ENCODE measurements at places on chromosomes 11 and 22.
A peak's percentile ranks its signal among the peaks of the same experiment; 100 is the strongest.

- no peak for DNase-seq
Measured at GRCh38 chr22:28977481-28977971, 84.1 kb downstream of the C22orf31 start.

GRCh38 chr11:133531971-133532651, at the start of gene OPCML:
Gene OPCML (minus strand): TSS chr11:133532501.
- no peak for DNase-seq

- no peak for DNase-seq
Measured at GRCh38 chr11:74232311-74232950, 61.3 kb downstream of the PPME1 start.

DNA sequence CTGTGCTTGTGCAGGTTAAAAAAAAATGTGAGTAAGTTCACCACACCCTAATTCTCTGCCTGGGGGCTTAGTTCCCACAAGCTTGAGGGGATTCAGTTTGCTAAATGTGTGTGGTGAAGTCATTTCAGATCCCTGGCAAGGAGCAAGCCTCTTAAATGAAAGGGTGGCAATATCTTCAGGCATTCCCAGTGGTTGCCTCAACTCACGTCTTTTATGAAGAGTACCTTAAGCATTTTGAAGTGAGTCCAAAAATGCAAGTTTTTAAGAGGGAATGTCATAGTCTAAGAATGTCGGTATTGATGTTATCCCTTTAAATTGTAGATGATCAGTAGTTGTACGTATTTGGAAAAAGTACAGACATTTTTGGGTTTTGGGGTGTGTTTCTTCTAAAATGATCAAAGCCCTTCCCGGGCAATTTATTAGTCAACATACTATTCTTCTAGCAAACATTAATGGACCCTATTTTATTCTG, 4.9 kb downstream of the TCP11L1 start:
- no peak for DNase-seq

- DNase-seq: no peak
Measured at GRCh38 chr11:44270403-44271273, 39.3 kb downstream of the ALX4 start.

DNA sequence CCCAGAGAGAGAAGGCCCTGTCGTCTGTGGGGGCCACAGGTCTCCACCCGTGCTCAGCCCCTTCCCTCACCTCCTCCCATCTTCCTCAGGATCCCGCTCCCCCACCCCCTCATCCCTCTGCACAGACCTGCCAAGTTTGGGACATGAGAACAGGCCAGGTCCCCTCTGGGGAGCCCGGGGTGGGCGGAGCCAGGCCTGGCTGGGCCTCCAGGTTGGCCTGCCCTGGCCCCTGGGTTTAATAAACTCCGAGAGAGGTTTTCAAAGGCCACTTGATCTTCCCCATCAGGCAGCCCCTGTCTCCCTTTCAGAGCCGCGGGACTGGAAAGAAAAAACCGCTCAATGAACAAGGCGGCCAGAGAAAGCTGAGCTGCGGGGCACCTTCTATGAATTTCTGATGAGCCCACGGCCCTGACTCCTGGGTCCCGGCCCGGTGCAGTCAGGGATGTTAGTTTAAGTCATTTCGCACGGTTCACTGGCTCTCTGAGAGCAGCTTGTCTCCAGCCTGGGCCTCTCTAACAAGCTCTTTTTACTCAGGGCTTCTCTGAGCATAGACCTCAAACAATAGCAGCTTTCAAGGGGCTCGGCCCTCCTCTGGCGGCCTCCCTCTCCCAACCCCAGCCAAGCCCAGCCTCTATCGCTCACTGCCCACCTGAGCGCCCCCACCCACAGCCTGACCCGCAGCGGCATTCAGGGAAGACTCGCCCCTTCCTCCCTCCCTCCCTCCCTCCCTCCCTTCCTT, 64.8 kb downstream of the RPUSD4 start:
- no peak for DNase-seq

GRCh38 chr22:36355362-36355761, 32.4 kb downstream of the MYH9 start:
- peak; percentile 9 for DNase-seq

DNA sequence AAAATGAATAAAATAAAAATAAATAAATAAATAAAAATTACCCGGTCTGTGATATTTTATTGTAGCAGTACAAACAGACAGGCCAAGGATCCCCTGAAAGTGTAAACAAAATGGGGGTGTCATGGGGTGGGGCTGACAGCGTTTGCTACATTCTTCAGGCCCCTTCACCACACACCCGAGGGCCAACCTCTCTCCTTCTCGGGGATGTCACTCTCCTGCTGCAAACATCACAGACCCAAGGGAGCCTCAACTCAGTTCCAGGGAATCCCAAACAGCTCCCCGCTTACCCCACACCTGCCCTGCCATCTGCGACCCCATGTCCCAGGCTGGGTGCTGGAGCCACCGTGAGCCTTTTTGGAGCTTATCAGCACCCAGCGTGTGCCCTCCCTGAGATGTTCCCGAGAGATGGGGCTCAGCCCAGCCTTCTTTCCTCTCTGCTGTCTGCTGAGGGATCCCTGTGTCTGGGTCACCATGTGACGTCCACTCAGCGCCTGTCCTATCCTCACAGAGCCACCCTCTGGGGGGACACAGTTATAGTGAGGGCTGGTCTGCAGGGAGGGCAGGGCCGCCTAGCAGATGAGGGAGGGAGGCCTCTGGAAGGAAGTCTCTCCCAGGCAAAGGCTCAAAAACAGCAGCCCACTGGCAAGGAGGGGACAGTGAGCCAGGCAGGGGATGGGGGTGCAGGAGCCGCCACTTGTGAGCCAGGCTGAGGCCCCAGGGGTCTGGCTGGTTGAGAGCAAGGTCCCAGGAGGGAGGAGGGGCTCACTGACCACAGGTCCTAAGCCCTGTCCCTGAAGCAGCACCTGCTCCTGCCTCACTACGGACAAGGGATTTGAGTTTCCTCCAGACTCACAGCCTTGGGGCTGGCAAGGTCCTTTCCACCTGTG, 1041.6 kb downstream of the BRD1 start:
- DNase-seq: no peak

- DNase-seq: no peak
Measured at GRCh38 chr22:44608597-44609399, 93.2 kb upstream of the PRR5 start.

GRCh38 chr22:19871845-19872778, 17.4 kb upstream of the GNB1L start:
- DNase-seq: no peak

DNA sequence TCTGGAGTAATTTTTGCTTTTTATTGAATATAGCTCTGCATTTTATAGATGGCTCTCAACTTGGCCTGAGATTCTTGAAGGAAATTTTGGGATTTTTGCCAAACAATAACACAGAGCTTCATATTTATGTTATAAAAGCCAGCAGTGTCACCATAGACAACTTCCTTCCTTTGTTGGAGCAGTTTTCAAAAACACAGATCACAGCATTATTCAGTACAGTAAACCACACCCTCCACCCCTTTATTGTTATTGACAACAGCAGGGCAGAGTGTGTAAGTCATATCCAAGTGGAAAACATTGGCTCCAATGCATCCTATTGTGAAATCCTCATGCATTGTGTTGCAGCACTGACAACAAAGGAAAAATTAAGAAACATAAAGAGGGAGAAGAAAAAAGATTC, 62.6 kb upstream of the PRSS23 start:
- DNase-seq: no peak

DNA sequence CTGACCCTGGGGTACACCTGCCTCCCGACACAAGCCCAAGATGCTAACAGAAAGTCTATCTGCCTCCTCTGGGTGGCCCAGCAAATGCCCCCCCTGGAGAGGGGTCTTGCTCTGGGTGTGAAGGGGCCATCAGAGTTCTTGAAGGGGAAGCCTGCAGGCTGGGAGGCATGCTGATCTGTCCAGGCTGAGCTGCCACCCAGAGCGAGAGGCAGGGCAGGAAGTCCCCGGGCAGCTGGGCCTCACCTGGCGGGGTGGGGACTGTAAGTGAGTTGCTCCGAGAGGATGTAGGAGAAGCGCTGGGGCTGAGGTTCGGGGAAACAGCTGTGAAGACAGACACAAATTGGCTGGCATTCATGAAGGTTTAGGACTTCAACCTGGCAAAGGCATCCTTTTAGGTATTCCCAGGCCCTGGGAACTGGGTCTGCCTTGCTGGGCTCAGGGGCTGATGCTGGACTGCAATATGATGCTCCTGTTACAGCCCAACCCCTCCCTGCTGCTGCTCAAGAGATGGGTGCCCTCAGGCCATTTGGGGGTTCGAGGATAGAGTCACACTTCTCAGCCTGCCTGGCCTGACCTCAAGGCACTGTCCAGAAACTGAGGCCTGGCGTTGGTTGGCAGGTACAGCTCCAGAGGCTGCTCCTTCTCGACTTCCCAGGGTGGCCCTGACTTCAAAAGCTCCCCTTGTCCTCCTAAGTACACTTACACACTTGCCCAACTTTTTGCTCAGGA, 60.2 kb upstream of the LYVE1 start:
- DNase-seq: no peak

GRCh38 chr11:72716290-72716689, 35.9 kb downstream of the ARAP1 start:
- no peak for DNase-seq

- DNase-seq: no peak
Measured at GRCh38 chr11:32312206-32312817, 123.0 kb downstream of the WT1 start.

DNA sequence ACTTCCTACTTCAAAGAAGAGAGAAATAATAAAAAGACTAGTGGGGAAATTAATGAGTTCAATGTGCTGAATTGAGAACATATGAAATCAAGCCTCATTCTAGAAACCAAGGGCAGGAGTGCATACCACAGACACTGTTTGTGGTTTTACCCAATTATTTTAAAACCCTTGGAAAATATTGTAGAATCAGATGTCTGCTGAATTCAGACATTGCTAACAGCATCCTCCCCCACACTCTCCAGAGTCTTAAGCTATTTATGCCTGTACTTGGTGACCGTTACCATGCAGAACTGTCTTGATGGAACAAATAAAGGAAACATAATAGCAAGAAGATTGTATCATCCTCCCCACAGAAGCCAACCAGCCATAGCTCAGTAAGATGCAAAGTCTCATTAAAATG, 850.1 kb downstream of the NTM start:
- DNase-seq: no peak

- peak; percentile 80 for DNase-seq
Measured at GRCh38 chr11:122981388-122982264, at the start of gene BSX. Gene BSX (minus strand): TSS chr11:122981834. CDS start chr11:122981671, 163 bp downstream.

DNA sequence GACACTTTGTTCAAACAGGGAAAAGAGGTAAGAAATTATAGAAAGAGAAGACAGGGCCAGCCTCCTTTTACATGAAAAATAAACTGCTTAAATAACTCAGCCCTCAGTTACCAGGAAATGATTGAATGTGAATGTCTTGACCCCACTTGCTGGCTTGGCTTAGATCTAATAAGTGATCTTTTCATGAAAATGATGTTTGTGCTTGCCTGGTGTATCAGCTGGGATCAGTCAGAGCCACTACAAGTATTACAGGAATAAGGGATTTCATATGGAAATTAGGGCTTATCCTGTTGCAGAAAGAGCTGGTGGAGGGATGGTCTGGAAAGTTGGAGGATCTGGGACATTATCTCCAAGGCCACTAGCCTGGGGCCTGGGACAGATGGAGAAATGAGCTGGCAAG, 51.8 kb downstream of the COMMD9 start:
- no peak for DNase-seq

DNA sequence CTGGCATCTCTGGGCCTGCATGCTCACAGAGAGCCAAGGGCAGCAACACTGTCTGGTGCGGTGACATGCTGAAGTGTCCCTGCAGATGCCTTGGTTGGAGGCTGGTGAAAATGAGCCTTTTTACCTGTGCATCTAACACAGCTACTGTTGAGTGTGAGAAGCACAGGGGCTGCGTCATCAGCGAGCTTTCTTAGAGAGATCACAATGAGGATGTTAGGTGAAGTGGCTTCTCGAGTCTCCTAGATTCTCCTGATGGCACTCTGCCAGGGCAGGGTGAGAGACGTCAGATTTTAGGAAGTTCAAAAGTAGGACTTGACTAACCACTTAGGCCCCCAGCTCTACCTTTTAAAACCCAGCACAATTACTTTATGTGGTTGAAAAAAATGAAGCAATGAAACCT, 3.6 kb upstream of the SLC15A3 start:
- DNase-seq: no peak

DNA sequence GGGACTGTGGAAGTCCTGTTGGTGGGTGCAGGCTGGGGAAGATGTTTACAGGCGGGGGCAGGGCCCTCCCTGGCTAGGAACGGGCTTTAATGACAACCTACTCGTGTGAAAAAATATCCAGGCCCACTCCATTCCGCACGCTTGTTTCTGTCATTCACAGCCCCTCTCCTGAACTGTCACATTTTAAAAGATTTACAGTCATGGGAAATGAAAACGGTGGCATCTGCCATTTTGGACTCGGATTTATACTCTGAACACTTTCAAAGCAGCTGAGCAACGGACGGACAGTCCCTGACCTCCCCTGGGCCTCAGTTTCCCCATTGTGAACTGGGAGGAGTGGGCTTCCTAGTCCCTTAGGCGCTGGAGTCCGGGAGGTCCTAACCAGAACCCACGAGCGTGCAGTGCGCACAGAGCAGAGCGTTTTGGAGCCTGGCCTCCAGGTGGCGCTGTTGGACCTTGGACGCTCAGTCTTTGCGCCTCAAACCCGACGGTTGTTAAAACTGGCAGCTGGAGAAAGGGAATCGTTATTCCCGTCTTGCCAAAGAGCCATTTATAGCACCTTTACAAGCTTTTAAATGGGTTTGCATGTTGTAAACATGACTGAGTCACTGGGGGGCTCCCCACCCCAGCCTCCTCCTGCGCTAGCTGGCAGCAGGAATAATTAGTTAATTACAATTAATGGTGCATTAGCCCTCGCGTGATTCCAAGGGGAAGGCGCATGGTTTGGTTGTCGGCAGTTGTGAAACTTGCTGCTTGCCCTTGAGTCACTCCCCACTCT, 75.3 kb downstream of the FBLN1 start:
- DNase-seq: peak; percentile 96

DNA sequence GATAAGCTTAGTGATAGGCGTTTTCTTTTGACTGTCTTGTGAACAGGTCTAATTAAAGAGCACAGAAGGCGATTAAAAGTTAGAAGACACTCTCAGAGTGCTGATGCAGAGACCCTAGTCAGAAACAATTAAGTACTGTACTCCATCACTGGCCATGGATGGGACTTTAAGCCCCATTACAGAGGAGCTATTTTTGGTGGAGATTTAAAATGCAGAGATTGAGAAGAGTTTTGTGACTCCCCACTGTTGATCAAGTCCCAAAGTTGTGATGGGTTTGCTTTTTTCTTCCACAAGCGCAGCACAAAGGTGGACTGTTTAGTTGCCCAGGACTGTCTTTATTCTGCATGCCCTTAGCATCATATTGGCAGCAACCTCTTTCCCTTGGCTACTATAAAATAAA, 978 bp downstream of the LUZP2 start:
- no peak for DNase-seq

DNA sequence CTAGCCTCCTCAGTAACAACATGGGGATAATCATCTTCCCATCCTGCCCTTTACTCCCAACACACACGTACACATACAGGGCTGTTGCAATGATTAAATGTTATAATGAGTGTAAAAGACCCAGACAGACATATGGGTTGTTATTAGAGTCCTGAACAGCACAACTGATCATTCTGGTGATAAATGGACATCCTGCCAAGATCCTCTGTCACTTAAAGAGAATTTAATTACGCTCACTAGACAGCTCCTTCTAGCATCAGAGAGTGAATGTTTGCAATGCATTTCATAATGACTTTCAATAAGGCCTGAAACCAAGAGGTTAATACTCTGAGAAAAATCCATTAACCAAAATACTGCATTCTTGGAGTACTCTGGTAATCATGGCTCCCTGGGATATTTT, 115.8 kb downstream of the KCNC1 start:
- no peak for DNase-seq

- no peak for DNase-seq
Measured at GRCh38 chr11:48002561-48002960, 22.2 kb downstream of the PTPRJ start.
